Activated B cell treated with CpG ODN at 0.5 μM for 24 hours (primary cell): ENCODE measurements at places on chromosomes 7 and 10. TPM values are rescaled to one million over a fixed set of nuclear protein-coding genes. Genes with fewer than 3 reads are reported as not detected.

Gene NME8
- not detected in 2 replicates for total RNA-seq

Gene CRHR2
- not detected in 2 replicates for total RNA-seq

Gene HOXA9
- not detected in 2 replicates for total RNA-seq

Gene WNT16
- total RNA-seq: 4.9 and 6.7 TPM in 2 replicates

Gene HOXA4
- total RNA-seq: 0.17 and 0.40 TPM in 2 replicates

Gene DYNC1I1
- total RNA-seq: not detected in 2 replicates

Gene TUBAL3
- not detected in 2 replicates for total RNA-seq

Gene SLC39A12
- not detected in 2 replicates for total RNA-seq

Gene WEE2
- not detected in 2 replicates for total RNA-seq

Gene CCDC3
- total RNA-seq: 0.07 TPM in 1 of 2 replicates, not detected in the other

Gene COL17A1
- total RNA-seq: not detected in 2 replicates

Gene GARIN1A
- 1.2 and 1.4 TPM in 2 replicates for total RNA-seq

Gene C7orf33
- not detected in 2 replicates for total RNA-seq

Gene SMKR1
- 2.2 and 2.4 TPM in 2 replicates for total RNA-seq

Gene AZGP1
- not detected in 2 replicates for total RNA-seq
